ENCODE measurements at places on chromosomes 3 and 15.

- DNase-seq, result peak; percentile 90
These were observed 3.2 kb upstream of the SIN3A start for GRCh38 chr15:75454471-75455378.

GRCh38 chr3:179687967-179688535, 35.2 kb downstream of the USP13 start:
- DNase-seq, result no peak

GRCh38 chr3:146106986-146107385, 54.0 kb downstream of the PLOD2 start:
- DNase-seq, result no peak

GRCh38 chr3:190004656-190005055, 116.0 kb downstream of the P3H2 start:
- no peak for DNase-seq

GRCh38 chr3:157532529-157533297, 29.5 kb upstream of the VEPH1 start:
- peak; percentile 17 for DNase-seq

DNA sequence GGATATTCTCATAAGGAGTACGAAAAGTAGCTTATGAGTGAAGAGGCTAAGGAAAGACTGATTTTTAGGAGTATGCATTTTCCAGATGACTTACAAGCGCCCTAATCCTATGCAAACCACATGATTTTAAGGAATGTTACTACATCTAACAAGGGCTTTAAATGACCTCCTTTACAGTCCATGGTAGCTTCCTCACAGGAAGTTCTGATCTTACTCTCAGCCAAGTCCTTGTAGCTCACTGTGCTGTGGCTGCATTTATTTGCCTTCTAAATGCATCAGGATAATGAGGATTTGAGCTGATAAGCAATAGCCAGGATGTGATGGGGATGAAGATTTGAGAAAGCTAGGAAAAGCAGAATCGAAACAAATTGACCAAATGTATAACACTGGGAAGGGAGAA, 896.0 kb downstream of the MCTP2 start:
- no peak for DNase-seq

- peak; percentile 62 for DNase-seq
These were observed 7.5 kb upstream of the IGSF10 start for GRCh38 chr3:151468284-151468917.

DNA sequence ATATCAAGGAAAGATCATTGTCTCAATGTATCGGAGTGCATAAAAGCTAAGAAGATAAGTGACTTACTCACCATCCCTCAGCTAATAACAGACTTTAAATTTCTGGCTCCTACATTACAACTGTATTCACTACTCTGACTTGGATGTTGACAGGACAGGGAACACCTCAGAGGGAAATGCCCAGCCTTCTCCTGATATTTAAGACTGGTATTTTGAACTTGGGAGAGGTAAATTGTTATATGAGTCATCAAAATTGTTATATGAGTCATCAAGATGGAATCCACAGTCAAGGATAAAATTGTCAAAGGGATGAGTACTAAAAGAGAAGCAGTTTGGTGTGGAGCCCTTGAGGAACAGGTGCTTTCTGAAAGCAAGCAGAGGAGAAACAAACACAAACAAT, 961.4 kb downstream of the VGLL3 start:
- DNase-seq, result no peak

- DNase-seq, result peak; percentile 53
These were observed 95.4 kb downstream of the HCN4 start for GRCh38 chr15:73273181-73274002.

DNA sequence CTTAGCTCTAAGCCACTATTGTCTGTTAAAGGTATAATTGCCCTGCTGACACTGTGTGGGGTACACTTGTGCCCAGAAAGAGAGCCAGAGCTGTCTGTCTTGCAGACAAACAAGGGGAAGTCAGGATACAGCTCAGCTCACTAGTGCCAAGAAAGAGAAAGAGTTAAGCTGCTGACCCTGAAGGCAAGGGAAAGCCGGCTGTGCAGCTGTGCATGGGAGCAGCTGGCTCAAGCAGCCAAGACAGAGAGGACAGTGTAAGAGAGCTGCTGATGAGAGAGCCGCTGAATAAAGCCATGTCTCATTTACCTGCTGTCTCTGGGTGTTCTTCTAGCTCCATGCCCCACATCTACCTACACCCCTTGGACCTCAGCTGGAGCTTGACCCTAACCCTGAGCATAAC, 428.1 kb upstream of the NAALADL2 start:
- DNase-seq, result no peak

GRCh38 chr3:114379266-114379665, 85.4 kb downstream of the TIGIT start:
- no peak for DNase-seq

DNA sequence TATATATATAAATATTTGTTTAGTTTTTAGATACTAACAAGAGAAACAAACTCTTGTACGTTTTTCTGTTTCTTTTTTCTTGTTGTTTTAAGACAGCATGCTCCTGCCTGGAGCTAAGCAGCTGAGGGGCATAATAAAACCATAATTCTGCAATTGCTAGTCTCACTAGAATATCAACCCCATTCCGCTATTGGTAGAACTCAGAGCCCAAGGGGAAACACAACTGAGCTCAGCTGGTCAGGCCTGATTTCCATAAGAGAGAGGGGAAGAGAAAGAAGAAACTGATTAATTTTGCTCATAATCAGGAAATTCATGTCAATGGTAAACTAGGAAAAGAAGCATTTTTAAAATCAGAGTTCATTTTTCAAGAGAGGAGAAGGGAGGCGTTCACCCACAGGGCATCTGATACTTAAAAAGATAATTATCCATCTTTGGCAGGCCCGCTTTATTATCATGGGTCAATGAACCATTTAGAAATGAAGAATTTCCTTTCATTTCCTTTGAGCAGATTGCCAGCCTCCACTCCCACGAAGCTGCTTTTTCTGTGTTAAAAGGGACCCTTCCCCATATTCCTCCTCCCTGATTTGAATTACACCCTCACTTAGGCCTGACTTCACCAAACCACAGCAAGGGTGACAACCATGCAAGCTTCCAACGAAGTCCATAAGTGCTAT, 965.3 kb upstream of the CFAP20DC start:
- no peak for DNase-seq

- DNase-seq, result no peak
These were observed 948.2 kb upstream of the CFAP20DC start for GRCh38 chr3:59998058-59998457.

GRCh38 chr3:51391566-51392354, 675 bp downstream of the RBM15B start:
- DNase-seq, result no peak

DNA sequence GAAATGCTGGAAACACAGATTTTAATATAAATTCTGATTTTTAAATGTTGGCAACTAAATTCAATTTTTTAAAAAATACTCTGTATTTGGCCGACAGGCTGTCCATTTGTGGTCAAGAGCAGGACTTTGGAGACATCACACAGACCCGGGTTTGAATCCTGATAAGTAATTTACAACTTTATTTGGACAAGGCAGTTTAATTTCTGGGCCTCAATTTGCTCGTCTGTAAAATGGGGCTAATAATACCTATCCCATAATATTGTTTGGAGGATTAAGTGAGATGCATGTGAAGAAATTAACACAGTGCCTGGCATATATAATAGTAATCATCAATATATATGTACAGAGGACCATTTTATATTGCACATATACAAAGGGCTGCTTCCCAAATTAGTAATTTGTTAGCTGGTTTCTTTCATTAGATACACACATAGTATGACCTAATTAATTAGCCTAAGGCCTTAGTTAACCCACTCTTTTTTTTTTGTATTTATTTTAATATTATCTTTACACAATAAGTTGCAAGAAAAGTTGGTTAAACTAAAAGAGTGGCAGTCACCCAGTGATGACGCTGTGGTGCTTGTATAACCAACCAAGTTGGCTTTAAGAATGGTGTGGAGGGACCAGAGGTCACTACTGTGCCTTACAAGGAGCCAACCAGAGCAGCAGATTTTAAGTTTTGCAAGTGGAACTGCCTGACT, 665 bp downstream of the PIGB start:
- DNase-seq, result peak; percentile 22
